Stimulated activated CD8-positive, alpha-beta memory T cell treated with anti-CD3 and anti-CD28 coated beads, Interleukin-4, amount 100 ng/mL, for 4 hours (primary cell): ENCODE measurements at places on chromosomes 5 and 9.

DNA sequence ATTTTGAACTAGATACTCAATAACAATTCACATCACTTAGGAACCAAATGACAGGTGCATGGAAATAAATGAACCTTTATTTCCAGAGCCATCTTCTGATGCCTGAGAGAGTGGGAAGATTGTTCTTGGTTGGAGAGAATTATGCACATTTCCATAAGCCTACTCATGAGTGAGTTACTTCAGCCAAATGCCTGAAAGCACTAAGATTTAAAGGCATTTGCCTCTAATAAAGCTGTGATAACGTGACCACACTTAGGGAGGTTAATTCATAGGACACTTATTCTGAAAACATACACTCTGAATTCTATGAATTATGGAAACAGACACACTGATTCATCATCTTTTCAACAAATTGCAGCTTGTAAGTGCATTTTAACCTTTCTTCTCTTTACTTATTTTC lies 40.0 kb downstream of the KCTD16 start:
- DNase-seq, result no peak

- no peak for DNase-seq
Observed at GRCh38 chr5:108266242-108266641, 115.7 kb downstream of the FBXL17 start.

DNA sequence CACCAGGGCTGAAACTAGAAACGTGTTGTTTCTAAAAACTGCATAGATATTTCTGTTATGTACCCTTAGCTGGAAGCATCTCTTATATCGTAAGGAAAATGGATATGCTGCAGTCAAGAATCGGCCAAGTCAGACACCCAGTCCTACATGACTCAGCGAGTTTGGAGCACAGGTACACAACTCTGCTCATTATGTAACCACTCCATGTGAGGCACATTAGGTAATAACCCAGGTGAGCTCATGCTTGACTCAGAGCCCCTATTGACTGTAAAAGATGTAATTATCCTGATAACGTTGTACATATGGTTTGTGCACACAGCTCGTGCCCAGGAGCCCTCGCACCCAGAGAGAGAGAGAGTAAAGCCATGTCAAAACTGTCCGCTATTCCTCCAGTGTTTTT lies 593.7 kb upstream of the ACO1 start:
- DNase-seq, result no peak

DNA sequence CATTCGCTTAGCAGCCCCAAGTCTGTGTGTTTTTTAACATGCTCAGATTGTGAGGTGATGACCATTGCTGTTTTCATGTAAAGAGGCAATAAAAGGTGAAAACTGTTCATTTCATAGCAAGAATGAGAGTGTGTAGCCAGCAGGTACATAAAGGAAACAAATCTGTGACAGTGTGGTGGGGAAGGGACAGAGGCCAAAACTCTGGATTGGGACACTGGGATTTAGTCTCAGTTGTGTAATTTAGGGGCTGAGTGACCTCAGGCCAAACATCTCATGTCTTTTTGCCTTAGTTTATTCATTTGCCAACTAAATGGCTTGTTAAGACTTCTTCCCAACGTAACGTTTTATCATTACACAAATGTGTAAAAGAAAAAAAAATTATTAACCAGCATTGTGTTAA lies 47.0 kb downstream of the KCNN2 start:
- no peak for DNase-seq

DNA sequence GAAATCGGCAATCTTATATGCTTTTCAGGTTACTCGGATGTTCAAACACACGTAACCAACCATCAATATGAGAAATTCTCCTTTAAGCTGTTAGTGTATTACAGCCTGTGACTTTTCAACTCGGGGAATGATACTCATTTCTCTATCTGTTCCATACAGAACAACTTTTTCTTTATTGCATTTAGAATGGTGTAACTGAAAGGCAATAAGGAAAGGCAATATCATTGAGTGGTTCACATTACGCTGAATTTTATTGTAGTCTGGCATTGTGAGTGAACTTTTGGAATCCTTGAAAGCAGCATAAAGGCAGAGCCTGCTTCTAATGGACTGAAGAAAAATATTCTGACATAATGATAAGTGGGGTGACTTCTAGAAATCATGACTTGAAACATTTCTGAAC lies 54.4 kb upstream of the MEF2C start:
- DNase-seq, result no peak

- no peak for DNase-seq
Observed at GRCh38 chr5:35876922-35877321, 20.2 kb downstream of the IL7R start.

DNA sequence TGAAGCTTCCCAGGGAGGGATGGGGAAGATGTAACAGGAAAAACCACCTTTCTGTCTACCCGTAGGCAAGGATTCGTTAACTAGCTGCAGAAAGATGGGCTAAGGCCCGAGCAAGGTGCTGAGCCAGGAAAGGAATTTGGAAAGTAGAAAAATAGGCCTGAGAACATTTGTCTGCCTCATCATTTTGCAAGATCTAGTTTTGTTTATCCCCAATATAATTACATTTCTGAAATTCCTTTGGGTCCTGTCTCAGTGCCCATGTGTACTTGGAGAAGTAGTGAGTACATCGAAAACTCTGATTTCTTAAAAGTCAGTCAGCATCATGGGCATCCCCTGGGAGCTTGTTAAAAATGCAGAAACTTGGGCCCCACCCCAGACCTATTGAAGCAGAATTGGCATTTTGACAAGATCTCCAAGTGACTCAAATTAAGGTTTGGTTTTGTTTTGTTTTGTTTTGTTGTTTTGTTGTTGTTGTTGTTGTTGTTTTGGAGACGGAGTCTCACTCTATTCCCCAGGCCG lies 52.1 kb upstream of the CEMIP2 start:
- DNase-seq, result no peak

DNA sequence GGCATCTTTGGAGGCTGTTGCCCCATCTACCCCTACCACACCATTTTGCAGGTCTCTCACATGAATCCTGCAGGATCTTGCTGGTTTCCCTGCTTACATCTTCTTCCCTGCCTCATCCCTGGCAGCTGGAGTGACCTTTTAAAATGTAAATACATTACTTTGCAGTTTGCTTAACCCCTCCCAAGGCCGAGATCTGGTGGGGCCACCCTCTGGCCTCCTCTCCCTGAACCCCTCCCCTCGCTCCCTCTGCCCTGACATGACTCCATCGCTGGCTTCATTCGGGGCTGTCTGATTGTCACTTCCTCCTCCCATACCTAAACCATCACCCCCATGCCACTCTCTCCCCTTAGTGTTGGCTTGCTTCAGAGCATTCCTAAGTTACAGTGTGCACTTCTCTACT lies 12.6 kb upstream of the PALM2AKAP2 start:
- no peak for DNase-seq
